CD8-positive, alpha-beta T cell (primary cell): ENCODE measurements at places on chromosomes 11 and 22. TPM values are rescaled to one million over a fixed set of nuclear protein-coding genes. Genes with fewer than 3 reads are reported as not detected.

Gene P4HA3
- not detected for total RNA-seq

Gene PHOX2A
- not detected for total RNA-seq

Gene PEX16
- total RNA-seq = 55.6 TPM

DNA sequence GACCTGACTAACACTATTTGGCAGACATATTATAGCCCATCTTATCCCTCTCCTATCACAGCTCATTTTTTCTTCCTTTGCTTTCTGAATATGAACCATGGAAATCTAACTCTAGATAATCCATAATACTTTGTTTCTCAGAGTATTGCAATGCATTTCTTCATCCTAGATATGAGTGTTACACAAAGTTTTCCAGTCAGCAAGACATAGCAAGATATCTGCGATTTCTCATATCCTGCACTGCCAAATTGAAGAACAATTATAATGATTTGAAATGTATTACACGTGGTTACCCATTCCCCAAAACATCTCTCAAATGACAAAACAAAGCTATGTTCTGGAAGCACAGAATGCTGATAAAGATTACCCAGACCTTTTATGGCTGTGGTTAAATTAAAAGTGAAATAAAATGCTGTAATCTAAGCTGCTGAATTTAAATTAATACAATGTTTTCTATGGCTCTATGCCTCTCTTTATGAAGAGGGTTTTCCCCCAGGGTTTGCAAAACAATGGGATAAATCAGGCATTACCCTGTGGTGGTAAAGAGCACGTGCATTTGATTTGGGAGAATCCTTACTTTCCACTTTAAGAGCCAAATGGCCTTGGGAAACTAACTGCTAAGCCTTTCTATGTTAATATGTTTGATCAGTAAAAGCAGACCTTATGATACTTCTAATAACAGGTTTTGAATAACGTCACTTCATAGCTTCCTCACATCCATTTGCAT is 1291.0 kb upstream of the CNTN5 start:
- no peak for DNase-seq

DNA sequence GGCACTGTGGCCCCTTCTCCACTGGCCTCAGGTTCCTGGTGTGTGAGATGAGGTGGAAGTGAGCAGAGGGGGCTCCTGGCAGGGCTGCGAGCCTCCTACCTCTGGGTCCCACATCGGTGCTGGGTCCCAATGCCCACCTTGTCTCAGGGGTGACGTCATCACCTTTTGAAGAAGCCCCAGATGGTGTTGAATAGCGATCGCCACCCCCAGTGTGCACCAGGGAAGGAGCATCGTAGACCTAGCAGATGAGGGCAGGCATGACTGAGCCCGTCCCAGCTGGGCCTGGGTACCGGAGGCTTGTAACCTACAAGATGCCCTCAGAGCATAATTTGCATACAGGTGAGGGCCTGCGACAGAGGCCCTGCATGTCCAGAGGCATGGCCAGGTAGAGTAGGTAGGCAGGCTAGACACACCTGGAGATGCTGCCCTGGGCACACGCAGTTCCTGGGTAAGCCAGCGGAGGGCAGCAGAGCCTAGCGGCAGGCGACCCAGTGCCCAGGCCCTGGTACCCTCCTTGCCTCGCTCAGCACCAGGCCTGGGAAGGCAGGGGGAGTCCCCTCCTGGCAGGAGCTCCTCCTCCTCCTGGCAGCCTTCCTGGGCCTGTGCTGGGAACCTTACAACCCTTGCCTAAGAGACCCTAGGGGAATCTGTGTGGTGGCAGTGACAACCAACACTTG is 52.5 kb downstream of the TPCN2 start:
- peak; percentile 79 for DNase-seq
